Cerebellum (tissue), 4 donors: ENCODE measurements at places on chromosomes 4 and X. TPM values are rescaled to one million over a fixed set of nuclear protein-coding genes. Genes with fewer than 3 reads are reported as not detected.

DNA sequence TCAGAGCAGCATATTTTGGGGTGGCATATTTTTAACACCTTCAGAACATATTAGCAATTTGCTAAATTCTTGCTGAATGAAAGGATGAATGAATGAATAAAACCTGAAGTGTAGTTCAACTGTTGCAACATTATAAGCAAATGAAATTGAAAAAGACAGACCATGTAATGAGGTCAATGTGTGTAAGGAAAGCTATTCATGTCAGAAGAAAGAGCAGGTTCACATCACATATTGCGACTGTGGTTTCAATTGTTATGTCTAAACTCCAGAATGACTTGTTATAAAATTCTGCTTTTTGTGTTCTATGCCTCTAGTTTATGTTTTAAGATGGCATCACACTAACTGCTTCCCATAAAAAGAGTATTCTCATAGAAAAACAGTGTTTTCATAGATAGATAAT lies 32.9 kb upstream of the DSPP start:
- DNase-seq, result no peak

GRCh38 chr4:149987330-149988086 lies 90.7 kb upstream of the DCLK2 start:
- no peak for DNase-seq

GRCh38 chr4:79588679-79589078 lies 180.7 kb upstream of the GK2 start:
- DNase-seq, result no peak

DNA sequence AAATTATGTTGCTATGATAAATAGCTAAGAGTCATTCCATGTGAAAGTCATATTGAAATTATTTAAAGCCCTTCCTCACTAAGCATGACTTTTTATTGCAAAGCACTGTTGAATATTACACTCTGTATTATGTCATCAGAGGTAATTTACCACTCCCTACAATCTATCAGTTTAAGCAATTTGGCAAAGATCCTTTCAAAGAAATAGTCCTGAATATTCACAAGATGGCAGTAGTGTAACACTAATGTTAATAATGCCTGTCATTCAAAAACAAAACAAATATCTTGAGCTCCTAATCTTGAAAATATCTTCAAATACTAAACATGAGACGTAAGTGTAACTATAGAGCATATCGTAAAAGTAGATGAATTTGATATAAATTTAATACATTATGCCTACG lies 208.6 kb upstream of the TECRL start:
- no peak for DNase-seq

- DNase-seq, result no peak
These were observed 17.8 kb downstream of the IDS start for GRCh38 chrX:149487292-149487691.

- DNase-seq, result no peak
These were observed 25.5 kb upstream of the CBLL2 start for GRCh38 chrX:22247169-22247568.

GRCh38 chr4:145041378-145041777 lies 56.6 kb downstream of the ANAPC10 start:
- no peak for DNase-seq

Gene PSAPL1
- total RNA-seq, result not detected

Gene SH3RF1
- total RNA-seq, result 27.2 TPM

Gene GYPE
- 0.73 TPM for total RNA-seq

Gene ITIH6
- not detected for total RNA-seq

Gene PHEX
- total RNA-seq, result 0.82 TPM

Gene XPNPEP2
- total RNA-seq, result 1.5 TPM

Gene GK2
- not detected for total RNA-seq

Gene ADRA2C
- total RNA-seq, result 5.3 TPM

Gene SYTL4
- total RNA-seq, result 3.4 TPM
